Tibial artery (tissue), 4 donors: ENCODE measurements at places on chromosomes 7 and 10.

- DNase-seq, result no peak
Measured at GRCh38 chr7:28671526-28671925, 259.2 kb downstream of the CREB5 start.

GRCh38 chr7:50908628-50909290, 126.1 kb upstream of the GRB10 start:
- no peak for DNase-seq

DNA sequence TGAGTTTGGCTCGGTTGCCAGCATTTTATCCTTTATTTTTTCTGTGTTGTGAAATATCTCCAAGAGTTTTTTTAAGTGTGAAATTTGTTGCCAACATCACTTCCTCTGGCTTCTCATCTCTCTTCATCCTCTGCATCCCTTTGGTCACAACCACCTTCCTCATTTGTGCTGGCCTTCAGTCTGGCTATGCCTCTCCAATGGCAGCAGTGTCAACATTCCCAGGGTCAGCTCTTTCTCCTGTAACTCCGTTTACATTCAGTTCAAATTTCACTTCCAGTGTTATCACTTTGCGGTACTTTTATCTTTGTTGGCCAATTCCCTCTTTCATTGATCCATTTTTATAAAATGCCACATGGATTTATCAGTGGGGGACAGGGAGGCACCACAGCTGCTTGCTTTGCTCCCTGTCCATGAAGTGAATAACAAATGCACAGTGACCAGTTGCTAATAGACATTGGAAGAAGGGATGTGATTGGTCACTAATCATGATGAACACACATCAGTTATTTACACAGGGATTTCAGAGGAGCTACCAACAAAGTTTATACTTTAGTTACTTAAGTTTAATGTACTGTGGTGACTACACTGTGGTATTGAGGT, 311.4 kb upstream of the LRGUK start:
- DNase-seq, result no peak

- no peak for DNase-seq
Measured at GRCh38 chr7:102222445-102222844, 64.2 kb upstream of the SH2B2 start.

DNA sequence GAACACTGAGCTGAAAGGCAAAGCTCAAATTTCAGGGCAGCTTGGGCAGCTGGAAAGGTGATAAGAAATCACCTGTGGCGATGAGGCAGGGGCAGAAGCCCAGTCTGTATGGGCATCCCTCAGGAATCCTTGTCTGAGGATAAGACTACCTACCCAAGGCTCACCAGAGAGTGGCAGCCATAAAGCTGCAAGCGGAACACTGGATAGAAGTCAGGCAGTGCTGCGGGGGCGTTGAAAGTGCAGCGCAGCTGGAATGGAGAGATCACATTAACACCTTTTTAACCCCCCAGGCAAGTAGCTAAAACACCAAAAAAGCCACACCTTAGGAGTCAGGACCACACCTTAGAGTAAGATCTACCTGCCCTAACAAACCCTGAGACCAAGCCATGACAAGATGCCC, 38.2 kb downstream of the ABCB5 start:
- no peak for DNase-seq

DNA sequence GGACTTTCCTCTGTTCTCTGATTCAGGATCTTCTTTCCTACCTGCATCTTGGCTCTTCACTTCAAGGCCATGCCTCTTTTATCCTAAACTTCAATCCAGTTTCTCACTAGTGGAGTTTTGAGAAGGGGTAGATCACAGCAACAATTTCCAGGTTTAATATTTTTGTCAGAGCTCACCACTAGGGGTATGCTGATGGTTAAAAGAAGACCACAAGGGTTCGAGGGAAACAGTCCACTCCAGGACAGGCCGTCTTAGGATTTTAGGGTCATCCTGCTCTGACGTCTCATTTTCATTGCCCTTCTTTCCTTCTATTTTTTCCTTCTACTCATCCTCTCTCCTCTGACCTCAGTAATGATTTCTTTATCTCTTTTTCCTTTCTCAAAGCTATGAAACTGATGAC, 11.3 kb downstream of the STAG3 start:
- DNase-seq, result no peak

DNA sequence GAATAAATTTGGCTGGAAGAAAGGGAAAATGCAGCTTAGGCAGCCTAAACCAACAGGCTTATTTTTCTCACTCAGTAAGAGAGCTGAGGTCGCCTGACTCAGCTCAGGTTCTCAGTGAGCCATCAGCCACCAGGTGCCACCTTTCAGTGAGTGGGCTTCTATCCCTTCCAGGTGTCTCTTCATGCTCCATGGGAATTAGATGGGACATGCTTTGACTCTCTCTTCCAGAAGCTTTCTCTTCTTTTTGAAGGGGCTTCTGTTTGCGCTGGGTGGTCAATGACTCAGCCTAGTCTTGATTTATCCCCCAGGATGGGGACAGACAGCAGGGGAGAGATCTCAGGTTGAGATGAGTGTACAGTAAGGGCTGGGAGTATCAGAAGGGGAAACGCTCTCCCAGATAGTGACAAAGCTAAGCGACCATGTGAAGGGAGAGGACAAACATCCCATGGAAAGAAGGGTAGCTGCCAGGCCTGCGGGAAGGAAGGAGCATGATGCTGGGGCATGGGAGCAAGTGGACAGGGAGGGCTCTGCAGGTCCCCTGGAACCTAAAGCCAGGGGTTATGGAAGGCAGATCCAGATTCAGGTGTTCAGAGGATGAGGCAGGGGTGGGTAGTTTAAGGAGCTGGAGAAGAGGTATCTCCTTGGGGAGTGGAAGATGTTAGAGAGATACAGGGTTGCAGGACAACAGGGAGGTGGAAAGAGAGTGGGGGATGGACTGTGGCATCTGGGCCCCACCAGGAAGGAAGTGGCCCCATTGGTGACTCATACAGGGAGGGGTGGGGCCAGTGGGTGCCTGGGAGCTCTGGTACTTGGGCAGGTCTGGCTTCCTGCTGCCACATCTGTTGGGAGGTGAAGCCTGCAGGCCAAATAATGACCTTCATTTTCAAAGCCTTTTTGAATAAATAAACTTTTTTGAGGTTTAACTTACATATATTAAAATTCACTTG, 32.5 kb downstream of the OGDH start:
- peak; percentile 81 for DNase-seq

GRCh38 chr10:70115948-70116682, 16.5 kb downstream of the AIFM2 start:
- DNase-seq, result no peak

GRCh38 chr7:129612112-129613015, 844 bp downstream of the NRF1 start:
- peak; percentile 67 for DNase-seq

DNA sequence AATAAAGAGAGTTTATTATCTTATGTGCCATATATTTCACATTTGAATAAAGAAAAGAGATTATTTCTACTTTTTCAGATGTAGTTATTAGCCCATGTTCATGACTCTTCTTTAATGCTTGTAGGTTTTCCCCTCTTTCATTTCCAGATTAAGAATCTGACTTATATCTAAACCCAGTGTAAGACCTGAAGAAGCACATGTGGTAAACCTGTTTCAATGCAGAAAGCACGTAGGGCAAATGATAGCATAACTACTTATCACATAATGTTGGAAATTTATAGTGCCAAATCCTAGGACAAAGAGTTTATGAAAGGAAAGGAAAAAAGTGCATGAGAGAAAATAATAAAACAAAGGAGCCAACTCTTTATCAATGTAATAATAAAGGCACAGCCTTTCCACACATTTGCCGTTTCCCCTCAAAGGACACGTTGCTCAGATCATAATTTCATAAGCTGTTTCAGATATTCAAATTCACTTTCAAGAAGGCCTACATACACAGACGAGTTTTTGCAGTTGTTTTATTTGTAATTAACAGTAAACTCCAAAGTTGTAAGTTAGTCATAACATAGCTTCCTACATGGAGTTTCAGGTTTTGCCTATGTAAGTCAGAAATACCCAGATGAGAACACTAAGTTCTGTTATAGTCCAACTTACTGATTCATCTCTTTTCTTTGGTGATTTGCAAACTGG, 88.8 kb upstream of the MDFIC start:
- DNase-seq, result no peak

DNA sequence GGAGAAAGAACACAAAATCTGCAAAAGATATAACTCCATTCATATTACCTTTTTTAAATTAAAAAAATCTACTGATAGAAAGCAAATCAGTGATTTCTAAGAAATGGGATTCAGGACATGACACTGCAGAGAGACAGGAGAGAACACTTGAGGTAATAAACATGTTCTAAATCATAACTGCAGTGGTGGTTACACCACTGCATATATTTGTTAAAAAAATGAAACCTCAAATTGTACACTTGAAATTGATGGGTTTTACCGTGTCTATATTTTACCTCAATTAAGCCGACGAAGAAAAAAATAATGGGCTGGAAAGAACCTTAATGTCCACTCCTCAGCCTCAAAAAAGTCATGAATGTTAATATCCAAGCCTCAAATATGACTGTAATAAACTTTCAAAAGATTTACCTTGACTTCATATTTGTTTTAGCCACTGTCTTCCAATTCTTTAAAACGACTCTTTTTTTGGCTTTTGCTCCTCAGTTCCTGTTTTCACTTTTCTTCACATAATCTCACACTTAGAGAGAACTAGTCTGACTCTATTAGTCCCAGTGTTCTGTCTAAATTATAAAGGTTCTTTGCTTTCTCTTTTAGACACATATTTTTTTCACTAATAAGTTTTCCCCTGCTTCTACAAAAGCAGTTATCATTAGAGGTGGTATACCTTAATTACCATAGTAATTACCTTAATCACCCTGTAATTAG, 502.4 kb downstream of the GRM8 start:
- no peak for DNase-seq

DNA sequence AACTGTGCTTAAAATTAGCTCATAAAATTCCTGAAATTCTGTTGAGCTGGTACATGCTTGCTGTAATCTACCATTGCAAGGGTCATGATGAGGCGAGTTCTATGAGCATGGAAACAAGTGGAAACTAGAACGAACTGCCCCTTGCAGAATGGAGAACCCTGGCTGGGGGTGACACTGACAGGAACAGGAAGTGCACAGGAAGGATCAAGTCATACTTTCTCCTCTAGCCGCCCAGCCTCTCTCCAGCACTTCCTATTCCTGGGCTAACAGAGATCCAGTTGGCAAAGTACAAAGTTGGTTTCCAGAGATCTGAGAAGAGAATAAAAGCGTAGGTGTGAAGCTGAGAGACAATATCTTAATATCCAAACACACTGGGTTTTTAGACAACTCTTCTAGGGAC, 414.2 kb upstream of the PODXL start:
- DNase-seq, result no peak

DNA sequence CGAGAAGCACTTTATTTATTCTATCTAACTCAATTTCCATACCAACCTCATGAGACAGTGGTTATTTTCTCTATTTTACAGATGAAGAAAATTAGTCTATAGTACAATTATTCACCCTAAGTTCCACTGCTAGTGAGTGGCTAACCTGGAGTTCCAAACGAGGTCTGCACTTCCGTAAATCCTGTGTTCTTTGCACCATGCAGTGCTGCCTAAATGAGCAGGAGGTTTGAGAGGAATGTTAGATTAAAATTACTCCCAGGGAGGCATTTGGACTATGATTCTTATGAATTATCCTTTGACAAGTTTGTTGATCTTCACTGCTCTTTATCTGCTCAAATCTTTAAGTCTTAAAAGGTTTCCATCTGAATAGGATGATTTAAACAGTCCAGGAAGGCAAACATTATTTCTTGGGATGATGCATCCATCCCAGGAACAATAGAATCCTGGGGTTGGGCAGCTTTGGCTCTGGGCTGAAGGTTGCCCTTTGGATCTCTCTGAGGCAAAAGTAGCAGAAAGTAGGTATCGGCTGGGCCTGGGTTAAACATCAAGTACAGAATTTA, 400.8 kb downstream of the REEP3 start:
- DNase-seq, result no peak

DNA sequence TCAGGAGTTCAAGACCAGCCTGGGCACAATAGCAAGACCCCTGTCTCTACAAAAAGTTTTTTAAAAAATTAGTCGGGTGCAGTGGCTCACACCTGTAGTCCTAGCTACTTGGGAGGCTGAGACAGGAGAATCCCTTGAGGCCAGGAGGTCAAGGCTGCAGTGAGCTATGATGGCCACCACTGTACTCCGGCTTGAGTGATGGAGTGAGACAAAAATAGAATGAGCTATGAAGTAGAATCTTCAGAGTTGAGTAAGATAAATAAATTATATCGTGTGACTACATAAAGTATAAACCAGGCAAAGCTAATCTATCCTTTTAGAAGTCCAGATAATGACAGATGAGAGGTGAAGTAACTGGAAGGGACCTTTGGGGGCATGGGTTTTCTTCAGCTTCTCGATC, 15.3 kb upstream of the MRPS24 start:
- no peak for DNase-seq

GRCh38 chr7:125154930-125155329, 225.3 kb upstream of the POT1 start:
- DNase-seq, result no peak

DNA sequence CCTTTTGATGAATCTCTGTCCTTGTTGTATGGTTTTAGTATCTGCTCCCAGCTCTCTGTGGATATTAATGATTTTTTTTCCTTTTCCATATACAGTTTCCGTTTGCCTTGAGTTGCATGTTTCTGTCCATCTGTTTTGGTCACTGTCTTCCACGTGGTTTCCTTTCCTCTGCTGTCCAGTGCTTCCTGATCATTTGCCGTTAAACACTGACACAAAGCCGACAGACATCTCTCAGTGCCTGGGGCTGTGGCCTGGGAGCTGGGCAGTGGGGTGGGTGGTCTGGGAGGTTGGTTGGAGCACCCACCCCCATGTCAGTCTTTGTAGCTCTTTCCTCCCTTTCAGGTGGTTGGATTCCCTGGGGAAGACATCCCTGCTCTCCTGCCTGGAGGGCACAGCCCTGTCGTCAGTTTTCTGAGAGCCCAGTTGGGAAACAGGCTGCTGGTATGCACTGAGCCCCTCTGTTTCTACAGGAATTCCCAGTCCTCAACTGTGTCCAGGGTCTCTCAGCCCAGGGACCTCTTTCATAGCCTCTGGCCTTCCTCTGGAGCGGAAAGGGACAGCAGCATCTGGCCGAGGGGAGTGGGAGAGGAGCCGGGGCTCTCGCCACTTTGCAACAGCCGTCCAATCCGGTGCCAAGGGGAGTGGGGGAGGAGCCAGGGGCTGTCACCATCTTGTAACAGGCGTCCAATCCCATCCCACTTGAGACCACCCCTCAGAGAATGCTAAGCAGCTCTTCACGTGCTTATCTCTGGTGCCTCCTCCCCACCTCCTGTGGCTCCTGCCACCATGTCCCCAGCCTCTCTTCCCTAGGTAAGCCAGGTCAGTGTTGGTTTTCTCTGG, 26.7 kb upstream of the MKI67 start:
- no peak for DNase-seq

DNA sequence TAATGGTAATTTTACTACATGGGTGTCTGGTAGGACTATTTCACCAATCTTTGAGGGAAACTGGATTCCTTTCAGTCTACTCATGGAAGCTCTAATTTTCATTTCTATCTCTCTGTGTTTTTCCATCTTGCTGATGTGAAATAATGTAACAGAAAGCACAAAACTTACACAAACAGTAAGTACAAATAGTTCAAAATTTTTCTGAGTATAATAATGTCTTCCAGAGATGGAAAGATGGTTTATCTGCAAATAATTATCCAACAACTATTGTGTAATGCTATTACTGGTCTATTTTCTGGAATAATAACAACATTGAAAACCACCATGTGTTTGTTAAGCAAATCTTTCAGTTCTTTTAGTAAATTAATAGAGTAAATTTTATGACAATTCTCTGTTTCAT, 565.8 kb upstream of the MGMT start:
- DNase-seq, result no peak
